ENCODE measurements at places on chromosomes 7 and 10.

- no peak for DNase-seq
Observed at GRCh38 chr10:30811276-30812017, 181.9 kb upstream of the LYZL2 start.

DNA sequence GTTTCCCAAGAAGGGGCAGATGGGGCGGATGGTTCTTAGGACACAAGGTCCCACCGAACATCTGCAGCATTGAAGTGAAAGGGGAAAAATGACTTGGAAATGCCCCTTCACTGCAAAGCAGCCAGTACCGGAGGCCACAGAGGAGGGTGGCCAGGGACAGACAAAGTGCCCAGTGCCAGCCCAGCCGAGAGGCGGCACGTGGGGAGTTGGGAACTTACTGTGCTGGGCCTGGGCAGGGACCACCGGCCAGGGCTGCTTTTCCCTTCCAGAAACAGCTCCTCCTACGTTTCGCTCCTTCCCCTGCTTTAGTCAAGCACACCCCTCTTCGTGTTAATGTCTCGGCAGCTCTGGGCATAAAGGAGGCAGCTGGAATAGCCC, 129.2 kb downstream of the TNS3 start:
- DNase-seq, result no peak

- no peak for DNase-seq
Observed at GRCh38 chr10:72316386-72316700, 38.4 kb downstream of the DNAJB12 start.

GRCh38 chr7:35263396-35263795, 9.5 kb upstream of the TBX20 start:
- DNase-seq, result no peak

- DNase-seq, result no peak
Observed at GRCh38 chr10:103512591-103513379, 19.3 kb downstream of the NEURL1 start.

- no peak for DNase-seq
Observed at GRCh38 chr10:86757113-86757972, 924 bp downstream of the BMPR1A start.
